H9 (cell line): ENCODE measurements at places on chromosomes 7 and 10.

DNA sequence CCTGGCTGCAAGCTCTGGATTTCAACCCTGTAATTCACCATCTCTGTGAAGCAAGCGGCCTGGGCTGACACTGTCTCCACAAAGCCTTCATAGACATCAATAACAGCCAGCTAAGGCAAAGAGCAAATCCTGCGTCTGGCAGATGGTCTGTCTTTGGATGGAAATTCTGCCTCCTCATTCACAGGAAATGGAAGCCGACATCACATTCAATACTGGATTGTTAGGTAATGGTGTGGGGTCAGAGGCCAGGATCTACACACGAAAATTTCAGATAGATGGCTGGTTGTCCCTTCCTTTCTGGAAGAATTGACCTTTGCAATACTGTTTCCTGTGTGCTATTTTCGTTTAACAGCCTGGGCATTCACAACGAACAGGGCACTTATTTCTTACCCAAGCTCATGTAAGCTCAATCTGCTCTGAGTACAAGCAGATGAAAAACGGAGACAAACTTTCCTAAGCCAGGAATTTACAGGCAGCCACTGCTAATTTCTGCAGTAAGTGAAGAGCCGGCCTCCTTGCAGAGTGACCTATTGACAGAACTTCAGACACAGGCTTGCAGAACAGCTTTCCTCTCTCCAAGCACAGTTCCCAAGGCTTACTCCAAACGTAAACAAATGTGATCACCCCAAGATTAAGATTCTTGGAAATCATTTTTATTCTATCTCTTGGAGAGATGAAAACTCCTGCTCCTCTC is 3.1 kb upstream of the ADAM12 start:
- DNase-seq, result no peak

DNA sequence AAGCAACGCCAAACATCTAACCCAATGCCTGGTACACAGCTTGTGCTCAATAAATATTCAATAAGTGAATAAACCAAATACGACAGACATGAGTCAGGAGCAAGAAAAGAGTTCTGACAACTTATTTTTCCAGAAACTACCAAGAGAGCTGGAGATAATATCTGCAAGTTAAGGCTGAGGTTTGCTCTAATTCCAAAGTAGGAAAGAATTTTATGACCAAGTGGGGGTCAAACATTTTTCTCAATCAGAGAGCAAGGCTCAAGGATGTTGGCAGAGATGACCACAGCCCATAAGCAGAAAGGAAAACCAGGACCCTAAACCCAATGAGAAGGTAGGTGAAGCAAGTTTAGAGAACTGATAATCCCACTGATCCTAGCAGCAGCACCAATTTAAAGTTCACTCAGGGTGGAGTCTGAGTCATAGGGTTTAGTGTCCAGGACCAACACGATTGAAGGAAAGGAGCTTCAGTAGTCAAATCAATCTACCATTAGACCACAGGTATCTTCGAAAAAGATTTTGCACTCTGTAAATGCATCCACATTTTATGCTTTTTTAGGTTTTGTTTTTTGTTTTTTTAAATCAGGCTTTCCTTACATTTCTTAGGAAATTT is 49.3 kb upstream of the KCNIP2 start:
- DNase-seq, result no peak

GRCh38 chr7:138105221-138105620 is 29.0 kb downstream of the AKR1D1 start:
- DNase-seq, result peak; percentile 47

DNA sequence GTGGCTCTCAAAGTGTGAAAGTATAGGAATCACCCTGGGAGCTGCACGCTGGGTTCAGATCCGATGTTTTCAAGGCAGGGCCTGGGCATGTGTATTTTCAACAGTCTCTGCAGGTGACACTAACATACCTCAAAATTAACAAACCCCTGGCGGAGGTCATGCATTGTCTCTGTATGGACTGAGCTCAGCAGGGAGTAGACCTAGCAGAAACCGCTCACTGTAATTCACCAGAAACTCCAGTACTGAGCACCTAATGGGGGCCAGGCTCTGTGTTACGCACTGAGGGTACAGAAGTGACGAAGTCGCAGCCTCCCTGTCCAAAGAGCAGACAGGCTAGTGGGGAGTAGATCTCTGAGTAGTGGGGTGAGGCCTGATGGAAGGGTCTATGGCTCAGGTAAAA is 5.6 kb downstream of the STRA8 start:
- no peak for DNase-seq

GRCh38 chr10:87546210-87546609 is 41.5 kb downstream of the MINPP1 start:
- DNase-seq, result no peak

DNA sequence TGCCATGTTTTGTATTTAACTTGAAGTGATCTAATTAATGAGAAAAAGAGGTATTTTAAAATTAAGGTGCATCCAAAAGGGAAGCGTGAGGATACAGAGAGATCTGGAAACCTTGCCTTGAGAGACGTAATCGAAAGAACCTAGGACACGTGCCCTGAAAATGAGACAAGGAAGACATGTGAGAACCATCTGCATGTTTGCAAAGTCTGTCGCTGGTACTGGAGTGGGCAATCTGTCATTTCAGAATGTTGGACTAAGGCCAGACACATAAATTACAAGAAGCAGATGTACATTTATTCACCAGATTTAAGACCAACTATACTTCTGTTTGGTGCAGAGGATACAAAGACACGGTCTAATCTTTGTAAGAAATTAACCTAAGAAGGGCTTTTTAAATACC is 9.2 kb downstream of the AGR2 start:
- DNase-seq, result no peak

DNA sequence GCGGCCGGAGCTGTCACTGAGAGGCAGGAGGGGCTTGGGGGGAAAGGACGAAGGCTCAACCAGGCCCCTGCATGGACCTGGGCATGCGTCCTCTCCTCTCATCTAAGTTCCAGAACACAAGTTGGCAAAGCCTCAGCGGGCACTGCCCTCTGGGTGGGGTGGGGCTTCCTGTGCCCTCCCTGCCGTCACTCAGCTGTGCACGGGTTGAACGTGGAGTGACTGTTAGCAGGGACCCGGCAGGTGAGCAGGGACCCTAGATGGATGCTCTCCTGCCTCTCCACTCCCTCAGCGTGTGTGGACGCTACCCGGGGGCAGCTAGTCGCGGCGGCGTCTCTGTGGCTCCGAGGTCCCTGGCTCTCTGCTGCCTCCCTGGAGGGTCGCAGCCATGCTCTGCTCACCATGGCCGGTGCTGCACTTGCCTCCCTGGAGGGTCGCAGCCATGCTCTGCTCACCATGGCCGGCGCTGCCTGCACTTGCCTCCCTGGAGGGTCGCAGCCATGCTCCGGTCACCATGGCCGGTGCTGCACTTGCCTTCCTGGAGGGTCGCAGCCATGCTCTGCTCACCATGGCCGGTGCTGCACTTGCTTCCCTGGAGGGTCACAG is 36.4 kb upstream of the TTYH3 start:
- DNase-seq, result no peak
